ENCODE measurements at places on chromosomes 11 and 22.

- no peak for DNase-seq
Measured at GRCh38 chr22:21832291-21833290, 34.9 kb downstream of the MAPK1 start.

GRCh38 chr11:64000740-64001483 lies 14.7 kb downstream of the OTUB1 start:
- no peak for DNase-seq

DNA sequence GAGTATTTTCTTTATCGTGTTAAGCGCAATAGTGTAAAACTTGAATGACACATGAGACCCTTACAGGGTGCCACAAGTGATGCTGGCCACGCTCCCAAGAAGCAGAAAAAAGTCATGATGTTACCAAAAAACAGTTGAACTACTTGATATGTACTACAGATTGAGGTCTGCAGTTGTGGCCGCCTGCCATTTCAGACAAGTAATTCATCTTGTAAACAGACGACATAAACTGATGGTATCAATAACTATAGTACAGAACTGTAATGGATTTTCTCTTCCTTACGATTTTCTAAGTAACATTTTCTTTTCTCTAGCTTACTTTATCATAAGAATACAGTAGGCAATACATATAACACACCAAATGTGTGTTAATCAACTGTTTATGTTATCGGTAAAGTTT lies 5.5 kb downstream of the CD59 start:
- no peak for DNase-seq

DNA sequence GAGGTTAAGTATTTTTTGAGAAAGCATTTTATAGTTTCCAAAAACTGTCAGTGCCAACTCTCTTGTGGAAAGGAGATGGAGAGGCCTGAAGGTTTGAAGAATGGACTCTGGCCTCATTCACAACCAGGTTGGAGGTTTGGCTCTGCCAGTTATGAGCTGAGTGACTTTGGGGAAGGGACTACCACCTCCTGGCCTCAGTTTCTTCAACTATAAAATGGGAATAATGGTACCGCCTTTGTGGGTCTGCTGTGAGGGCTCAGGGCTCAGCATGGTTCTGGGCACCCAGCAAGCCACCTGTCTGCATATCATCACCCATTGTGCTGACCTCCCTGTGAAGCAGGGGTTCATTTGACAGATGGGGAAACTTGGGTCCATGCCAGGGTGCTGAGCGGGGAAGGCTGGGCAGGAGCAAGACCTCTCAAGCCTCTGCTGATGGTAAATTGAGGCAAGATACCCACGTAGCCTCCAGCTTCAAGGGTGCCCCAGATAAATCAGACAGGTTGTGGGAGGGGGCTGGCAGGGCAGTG lies 3.5 kb upstream of the LIF start:
- DNase-seq = no peak

DNA sequence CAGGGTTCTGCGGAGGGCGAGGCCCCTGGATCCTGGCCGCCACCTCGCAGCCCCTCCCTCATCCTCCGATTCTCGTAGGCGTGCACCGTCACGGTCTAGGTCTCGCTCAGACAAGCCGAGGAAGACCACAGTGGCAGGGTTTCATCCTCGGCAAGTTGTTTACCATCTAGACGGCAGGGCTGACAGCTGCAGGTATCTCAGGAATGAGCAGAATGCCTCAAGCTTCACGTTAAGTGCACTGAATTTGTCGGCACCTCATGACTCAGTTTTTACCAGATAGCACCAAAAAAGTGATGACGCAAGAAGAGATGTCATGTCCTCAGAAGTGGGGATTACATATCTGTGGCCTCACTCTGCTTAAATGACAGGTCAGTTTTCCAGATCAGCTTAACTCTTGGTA lies 35.1 kb downstream of the WT1 start:
- DNase-seq = peak; percentile 60

DNA sequence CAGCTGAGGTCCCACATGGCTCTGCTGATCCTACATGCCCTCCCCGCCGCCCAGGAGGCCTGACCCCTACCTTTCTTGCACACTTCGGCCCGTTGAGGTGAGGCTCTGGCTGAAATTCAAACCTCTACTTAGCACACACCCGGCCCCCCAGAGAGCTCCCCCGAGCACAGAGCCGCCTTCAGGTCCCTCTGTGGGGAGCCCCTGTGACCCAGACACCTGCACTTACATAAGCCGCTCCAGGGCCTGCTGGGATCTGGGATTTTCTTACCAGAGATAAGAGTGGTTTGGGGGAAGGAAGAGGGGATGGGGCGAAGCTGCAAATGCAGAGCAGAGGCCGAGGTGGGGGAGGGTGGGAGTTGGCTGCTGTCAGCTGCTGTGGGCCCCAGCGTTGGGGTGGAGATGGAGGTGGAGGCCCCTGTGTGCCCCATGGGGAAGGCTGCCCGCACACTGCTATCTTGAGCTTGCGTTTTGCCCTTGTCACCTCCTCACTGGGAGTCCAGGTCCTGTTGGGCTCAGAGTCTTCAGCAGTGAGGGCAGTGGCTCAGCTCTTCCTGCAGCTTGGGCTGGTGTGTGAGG lies 30.6 kb downstream of the CAPN1 start:
- no peak for DNase-seq

DNA sequence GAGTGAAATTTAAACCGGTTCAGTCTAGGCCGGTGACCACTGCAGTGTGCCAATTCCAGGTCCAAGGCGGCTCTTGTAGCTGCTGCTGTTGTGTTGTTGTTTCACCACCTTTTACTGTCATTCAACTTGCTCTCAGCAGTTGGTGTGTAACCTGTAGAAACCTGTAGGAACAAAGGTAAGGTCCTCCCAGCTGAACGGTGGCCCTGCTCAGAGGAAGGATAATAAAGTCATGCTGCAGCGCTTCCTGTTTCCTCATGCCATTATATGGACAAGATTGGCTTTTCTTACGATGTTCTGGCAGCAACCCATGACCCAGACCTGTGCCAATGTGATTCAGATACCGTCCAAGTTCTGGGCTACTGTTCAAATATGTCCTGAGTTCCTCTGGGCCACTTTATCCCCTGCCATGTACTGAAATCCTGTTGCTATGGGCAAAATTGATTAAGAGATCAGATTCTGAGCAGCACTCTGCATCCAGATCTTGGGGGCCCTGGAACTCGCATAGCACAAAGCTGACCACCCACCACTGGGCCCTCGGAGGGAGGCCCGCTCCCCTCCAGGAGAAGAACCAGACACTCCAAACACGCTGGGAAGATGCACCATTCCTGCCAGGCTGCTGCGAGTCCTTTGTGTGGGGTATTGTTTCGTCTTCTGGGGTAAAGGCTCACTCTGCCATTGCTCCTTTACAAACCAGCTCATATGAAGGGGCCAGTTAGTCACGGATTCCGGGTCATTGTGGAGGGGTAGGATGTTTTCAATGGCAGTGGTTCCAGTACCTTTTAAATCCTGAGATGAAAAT lies 13.2 kb downstream of the FAM181B start:
- DNase-seq = no peak

GRCh38 chr11:80280737-80281136 lies 839.9 kb upstream of the TENM4 start:
- DNase-seq = no peak
